GM06990 (cell line): ENCODE measurements at places on chromosomes 4 and X.

DNA sequence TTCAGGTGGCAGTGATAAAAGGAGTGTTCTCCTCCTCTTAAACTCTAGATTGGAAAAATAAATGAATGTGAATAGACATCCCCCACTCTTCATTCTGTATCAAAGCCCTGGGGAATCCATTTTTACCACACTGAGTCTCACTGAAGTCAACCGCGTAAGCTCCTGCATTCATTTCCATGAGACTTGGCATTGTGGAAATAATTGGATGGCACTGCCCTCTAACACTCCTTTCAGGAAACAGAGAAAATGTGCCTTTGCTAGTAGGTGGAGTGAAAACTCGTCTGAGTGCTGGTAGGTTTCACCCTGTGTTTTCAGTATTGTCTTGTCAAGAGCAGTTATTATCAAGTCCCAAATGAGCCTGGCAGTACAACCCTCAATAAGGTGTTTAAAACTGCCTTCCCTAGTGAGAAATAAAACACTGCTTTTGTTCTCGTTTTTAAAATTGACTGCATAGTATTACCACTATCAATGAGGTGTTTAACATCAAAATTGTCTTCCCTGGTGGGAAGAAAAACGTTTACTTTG is 9.7 kb upstream of the CDKN2AIP start:
- DNase-seq: no peak

DNA sequence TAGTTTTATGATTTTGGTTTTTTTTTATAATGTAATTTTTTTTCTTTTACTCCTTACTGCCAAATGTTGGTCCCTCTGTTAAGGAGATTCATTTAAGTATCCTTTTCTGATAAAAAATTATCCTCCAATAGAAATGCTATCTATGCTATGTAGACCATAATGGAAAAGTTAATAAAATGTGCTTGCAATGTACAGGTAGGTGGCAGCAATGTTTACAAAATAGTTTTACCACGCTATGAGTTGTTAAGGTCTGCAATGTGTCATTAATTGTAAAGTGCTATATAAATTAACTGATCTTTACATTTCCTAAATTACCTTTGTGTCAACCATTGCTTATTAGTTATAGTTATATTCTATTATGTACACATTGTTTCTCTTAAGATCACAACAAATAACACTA is 3.8 kb upstream of the CENPC start:
- DNase-seq: no peak

GRCh38 chr4:26150948-26151347 is 169.9 kb upstream of the RBPJ start:
- no peak for DNase-seq

GRCh38 chr4:1082215-1083182 is 30.9 kb downstream of the RNF212 start:
- no peak for DNase-seq

- DNase-seq: no peak
Measured at GRCh38 chr4:35516102-35516501, 728.2 kb downstream of the ARAP2 start.

DNA sequence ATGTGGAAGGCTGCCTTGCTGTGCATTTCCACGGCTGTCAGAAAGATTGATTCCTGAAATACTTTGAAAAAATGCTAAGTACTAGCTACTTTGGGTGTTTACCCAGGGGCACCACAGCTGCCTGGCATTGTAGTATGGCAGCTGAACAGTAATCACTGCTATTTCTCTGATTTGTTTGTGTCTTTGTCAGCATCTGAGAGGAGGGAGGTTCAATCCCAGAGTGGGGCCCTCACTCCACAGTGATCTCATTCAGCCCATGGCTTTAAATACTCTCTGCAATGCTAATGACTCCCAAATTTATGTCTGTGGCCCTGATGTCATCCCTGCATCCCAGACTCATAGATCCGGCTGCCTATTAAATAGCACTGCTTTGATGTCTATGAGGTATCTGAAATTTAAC is 575.3 kb upstream of the MAGEB2 start:
- DNase-seq: no peak

- peak; percentile 65 for DNase-seq
Measured at GRCh38 chrX:49166914-49167739, 4.6 kb downstream of the MAGIX start.

GRCh38 chrX:80828232-80828631 is 18.6 kb upstream of the BRWD3 start:
- no peak for DNase-seq

DNA sequence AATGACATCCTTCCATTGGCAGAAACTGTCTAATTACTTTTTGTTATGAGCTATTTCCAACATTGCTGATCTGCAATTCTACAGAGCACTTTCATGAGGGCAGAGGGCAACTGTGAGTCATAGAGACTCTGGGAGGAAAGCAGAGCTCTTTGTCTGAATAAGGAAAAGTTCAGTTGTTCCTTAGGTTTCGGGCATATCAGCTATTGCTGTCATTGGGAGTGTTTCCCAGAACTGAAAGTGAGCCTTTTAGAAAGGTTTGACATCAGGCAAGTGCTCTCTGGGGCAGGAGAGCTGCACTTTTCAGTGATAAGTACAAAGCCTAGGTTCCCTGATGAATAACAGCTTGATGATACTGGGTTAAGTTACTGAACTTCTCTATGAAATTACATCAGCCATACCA is 119.2 kb upstream of the EDNRA start:
- no peak for DNase-seq

DNA sequence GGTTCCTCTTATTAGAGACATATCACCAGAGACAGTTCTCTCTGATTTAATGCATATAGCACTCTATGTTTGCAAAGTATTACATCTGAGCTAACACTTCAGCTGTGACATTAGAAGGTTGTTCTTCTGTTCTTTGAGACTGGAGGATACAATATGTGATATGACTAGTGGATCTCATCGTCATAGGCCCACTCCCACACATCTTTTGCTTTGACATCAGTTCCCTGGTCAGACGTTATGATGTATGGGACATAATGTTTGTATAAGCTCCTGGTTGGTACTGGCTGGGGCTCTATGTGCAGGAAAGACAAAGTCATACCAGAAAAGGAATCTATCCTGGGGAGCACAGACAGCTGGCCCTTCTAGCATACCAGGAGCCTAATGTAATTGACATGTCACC is 57.7 kb upstream of the MAML3 start:
- DNase-seq: no peak

DNA sequence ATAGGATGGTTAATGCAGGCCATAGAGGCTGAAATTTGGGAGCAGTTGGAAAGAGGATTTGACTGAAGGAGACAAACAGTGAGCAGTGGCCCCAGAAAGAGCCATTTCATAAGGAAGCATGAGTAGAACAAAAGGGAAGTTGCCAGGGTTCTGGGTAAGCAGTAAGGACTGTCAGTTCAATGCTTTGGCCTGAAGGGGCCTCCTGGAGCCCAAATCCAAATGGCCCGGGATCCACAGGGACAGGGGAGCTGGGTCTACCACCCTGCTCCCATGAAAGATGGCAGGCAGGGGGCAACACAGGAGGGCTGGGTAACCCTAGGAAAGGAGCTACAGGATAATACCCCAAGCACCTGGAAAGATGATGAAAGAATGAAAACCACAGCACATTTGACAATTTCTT is 4.1 kb upstream of the INTS6L start:
- no peak for DNase-seq

DNA sequence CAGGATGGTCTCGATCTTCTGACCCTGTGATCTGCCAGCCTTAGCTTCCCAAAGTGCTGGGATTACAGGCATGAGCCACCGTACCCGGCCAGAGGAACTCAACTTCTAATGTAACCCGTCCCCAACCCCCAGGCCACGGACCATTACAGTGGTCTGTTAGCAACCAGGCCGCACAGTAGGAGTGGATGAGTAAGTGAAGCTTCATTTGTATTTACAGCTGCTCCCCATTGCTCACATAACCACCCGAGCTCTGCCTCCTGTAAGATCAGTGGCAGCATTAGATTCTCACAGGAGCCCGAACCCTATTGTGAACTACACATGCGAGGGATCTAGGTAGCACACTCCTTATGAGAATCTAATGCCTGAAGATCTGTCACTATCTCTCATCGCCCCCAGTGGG is 119.6 kb downstream of the SHROOM3 start:
- DNase-seq: no peak

- DNase-seq: no peak
Measured at GRCh38 chr4:145055533-145056257, 42.3 kb downstream of the ANAPC10 start.

DNA sequence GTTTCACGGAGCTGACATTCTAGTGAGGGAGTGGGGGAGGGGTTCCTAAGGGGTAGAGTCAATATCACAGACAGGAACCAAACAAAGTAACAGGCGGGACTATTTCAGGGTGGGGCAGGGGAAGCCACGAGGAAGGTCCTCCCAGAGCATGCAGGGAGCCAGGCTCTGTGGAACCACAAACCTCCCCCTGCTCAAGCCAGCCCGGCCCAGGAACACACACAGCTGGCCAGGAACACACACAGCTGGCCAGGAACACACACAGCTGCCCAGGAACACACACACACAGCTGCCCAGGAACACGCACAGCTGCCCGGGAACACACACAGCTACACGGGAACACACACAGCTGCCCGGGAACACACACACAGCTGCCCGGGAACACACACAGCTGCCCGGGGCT is 24.8 kb downstream of the EVC2 start:
- no peak for DNase-seq

GRCh38 chr4:40363382-40363920 is 28.3 kb downstream of the CHRNA9 start:
- DNase-seq: no peak

- no peak for DNase-seq
Measured at GRCh38 chr4:119261986-119262385, 49.5 kb downstream of the USP53 start.

- DNase-seq: no peak
Measured at GRCh38 chrX:154020536-154021115, 924 bp upstream of the IRAK1 start.

GRCh38 chr4:40908297-40908696 is 158.5 kb downstream of the NSUN7 start:
- DNase-seq: no peak

DNA sequence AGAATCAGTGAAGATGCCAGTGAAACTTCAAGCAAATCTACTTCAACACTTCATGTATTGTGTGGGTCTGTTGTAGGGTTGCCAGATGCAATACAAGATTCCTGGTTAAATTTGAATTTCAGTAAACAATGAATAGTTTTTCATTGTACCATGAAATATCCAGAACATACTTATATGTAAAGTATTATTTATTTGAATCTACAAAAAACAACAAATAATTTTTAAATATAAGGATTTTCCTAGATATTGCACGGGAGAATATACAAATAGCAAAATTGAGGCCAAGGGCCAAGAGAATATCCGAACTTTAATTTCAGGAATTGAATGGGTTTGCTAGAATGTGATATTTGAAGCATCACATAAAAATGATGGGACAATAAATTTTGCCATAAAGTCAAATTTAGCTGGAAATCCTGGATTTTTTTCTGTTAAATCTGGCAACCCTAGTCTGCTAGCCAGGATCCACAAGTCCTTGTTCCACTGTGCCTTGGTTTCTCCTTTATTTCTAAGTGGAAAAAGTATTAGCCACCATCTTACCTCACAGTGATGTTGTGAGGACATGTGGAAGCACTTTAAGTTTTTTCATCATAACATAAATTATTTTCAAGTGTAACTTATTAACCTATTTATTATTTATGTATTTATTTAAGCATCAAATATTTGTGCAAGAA is 2.3 kb downstream of the CXCL8 start:
- DNase-seq: no peak

DNA sequence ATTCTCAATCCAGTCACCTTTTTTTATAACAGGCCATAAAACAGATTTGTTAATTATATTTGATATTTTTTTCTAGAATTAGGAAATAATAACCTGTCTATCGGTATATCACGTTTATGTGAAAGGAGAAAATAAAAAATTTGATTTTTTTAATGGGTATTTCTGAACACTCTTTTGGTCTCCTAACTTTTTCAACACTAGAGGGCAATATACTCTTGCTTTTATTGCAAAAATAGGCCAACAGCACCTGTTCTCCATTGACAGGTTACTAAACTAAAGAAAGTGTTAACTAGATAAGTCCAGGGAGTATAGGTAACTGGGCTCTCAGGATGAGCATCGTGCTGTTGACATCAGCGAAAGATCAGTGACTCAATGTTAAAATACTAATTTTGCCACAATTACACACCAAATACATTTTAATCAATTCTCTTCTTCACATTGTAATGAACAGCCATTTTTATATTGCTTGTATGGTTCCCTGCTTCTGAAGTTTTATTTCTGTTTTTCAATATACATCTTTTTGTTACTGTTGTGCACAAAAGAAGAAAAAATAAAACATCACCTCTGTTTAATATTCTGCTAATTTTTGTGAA is 22.8 kb downstream of the NDST4 start:
- DNase-seq: peak; percentile 3

- no peak for DNase-seq
Measured at GRCh38 chrX:57285001-57285400, 1.5 kb upstream of the FAAH2 start.

DNA sequence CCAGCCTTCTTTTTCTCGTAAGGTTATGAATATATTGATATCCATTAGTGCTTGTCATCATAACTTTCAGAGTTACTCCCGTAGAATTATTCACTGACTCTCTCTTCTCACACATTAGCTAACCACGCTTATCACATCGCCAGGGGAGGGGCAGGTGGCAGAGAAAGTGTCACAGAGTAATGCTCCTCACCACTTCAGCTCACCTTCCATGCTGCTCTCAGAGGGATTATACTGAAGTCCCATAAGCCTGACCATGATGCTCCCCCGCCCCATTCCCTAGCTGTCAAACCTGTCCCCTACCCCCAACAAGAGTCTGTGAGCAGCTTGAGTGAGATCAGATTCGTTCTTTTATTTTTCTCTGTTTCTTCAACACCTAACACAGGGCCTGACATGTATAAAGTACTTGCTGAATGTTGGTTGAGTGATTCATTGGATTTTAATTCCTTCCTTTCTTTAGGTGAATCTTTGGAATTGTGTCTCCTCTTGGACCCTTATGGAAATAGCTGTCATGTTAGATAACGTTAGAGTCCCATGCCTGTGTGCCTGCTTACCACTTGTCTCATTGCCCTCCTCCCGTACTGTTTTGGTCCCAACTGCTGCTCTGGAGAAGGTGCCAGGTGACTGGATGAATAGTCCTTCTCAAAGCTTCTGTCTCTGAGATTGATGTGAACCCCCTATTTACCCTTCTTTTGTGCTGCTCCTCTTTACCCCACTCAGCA is 55.1 kb downstream of the RS1 start:
- no peak for DNase-seq
